Activated naive CD8-positive, alpha-beta T cell treated with anti-CD3 and anti-CD28 coated beads, Interleukin-2, amount 50 U/mL, for 16 hours (primary cell): ENCODE measurements at places on chromosomes 7 and 10.

DNA sequence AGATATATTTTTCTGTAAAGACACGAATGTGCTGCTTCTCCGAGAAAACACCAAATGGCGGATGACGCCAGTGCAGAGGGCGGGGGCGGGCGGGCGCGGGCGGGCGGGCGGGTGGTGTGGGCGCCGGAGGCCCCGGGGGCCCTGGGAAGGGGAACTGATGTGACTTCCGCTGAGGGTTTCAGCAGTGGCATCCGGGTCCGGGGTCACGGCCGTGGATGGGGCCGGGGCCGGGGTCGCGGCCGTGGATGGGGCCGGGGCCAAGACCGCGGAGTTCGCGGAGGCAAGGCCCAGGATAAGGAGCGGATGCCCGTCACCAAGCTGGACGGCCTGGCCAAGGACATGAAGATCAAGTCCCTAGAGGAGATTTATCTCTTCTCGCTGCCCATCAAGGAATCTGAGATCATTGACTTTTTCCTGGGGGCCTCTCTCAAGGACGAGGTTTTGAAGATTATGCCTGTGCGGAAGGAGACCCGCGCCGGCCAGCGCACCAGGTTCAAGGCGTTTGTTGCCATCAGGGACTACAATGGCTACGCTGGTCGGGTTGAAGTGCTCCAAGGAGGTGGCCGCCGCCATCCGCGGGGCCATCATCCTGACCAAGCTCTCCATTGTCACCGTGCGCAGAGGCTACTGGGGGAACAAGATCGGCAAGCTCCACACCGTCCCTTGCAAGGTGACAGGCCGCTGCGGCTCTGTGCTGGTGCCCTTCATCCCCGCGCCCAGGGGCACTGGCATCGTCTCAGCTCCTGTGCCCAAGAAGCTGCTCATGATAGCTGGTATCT, 20.3 kb upstream of the IGF2BP3 start:
- no peak for DNase-seq

- DNase-seq = no peak
These were observed 499.6 kb upstream of the LRRN3 start for GRCh38 chr7:110591341-110591740.

- no peak for DNase-seq
These were observed 1.9 kb downstream of the SLC29A4 start for GRCh38 chr7:5284304-5285281.

GRCh38 chr10:5584895-5585516, 60.2 kb downstream of the CALML3 start:
- DNase-seq = no peak

- no peak for DNase-seq
These were observed 29.3 kb downstream of the BLVRA start for GRCh38 chr7:43787771-43788170.

DNA sequence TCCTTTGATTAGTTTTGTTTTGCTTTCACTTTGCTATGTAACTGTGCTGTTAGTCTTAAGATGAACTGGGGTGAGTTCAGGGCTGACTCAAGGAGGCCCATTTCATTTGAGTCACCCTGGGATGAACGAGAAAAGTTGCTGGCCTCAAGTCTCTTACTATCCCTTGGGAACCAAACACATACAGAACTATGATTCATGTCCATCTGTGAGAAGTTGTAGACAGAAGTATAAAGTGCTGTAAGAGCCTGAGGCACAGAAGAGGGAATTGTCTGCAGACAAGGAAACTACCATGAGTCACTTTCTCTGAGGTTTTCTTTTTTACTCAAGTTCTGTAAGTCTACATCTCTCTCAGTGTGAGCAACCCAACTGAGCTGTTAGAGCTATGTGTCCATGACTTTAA, 179.8 kb upstream of the CSTF2T start:
- no peak for DNase-seq

GRCh38 chr10:807958-808353, 118.5 kb upstream of the DIP2C start:
- no peak for DNase-seq

DNA sequence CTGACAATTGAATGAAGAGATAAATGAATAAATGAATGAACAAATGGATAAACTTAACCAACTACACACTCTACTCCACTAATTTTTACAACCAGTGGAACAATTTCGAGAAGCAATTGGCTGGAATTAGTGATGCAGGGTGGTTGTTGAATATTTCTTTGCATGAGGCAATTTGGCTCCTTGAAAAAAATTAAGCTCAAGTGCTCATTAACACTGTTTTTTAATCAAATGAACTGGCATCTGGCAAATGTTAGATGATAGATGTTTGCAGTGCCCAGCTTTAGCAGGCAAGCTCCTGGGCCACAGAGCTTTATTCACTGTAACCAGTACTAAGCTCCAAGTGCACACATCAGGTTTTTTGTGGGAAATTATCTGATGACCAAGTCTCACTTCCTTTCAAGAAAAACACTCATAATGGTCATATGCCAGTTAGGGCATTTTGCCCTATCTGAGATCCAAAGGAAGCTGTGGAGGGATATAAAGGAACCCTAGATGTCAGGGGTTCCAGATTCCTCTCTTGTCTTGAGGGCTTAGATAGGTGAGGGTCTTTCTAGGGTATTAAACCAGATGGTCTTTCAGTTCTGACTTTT, 16.4 kb upstream of the ADD3 start:
- DNase-seq = no peak

GRCh38 chr10:121368347-121369025, 229.8 kb downstream of the FGFR2 start:
- DNase-seq = no peak

GRCh38 chr7:141973673-141974072, at the start of gene TAS2R38:
TSS of gene TAS2R38 (minus strand) at chr7:141973773. CDS start at chr7:141973689, 84 bp downstream.
- DNase-seq = no peak

DNA sequence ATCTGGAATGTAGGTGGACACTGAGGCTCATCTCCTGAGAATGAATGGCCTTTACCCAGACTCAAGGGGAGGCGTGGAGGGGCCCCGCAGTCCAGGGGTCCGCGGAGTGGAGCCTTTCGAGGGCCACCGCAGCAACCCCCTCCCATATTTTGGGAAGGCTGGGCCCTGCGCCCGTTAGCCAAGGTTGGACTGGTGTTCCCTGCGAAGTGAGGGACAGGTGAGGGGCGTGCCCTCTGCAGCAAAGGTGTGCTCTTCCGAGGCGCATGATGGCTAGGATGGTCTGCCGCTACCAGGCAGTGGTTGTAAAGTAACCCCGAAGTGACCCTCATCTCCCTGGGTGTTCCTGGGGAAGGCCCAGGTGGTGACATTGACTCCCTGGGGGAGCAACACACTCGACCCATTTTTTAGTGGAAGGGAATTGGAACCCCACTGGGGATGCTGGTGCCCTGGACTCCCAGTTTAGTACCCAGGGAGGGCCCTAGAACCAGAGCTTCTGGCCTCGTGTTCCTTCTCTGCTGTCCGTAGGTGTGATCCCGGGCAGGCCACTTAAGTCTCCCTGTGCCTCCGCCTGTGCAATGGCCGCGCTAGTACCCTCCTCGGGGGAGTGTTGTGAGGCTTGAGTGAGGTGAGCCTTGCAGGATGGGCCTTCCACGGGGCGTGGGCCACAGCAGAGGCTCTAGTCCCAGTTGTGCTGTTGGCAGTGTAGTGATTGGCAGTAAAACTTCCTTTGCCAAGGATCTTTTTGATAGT, 779 bp downstream of the FAM241B start:
- no peak for DNase-seq

- DNase-seq = no peak
These were observed 309.8 kb downstream of the PARD3 start for GRCh38 chr10:34505338-34505737.

DNA sequence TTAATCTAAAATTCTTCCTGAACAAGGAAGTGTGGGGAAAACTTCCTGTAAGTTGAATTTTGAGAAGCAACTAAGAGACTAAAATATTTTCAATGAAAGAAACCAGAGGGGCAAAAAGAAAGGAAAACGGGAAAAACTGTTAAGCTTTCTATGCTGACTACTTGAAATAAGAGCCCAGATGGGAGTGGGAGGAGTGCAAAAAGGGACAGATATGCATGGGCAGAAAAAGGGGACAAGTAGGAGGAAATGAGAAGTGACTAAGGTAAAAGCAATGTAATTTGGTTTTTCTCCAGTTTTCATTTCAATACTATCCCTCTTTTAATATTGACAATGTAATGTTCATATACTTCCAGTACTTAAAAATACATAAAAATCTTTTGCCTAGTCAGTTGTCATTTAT, 11.1 kb downstream of the OGA start:
- DNase-seq = no peak

DNA sequence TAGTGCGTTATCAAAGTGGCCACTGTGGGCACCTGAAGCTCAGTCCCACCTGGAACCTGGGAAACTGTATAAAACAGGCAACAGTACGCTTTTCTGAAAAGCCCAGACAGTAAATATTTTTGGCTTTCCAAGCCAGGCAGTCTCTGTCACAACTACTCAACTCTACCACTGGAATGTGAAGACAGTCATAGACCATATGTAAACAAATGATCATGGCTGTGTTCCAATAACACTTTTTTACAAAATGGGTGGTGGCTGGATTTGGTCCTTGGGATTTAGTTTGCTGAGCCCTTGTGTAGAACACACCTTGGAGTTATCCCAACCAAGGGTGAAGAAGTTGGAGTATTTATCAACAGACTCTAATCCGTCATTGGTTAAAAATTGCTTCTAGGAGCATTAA, 259.9 kb downstream of the SKIDA1 start:
- DNase-seq = no peak

- no peak for DNase-seq
These were observed 53.2 kb upstream of the ABCB4 start for GRCh38 chr7:87528730-87529129.

DNA sequence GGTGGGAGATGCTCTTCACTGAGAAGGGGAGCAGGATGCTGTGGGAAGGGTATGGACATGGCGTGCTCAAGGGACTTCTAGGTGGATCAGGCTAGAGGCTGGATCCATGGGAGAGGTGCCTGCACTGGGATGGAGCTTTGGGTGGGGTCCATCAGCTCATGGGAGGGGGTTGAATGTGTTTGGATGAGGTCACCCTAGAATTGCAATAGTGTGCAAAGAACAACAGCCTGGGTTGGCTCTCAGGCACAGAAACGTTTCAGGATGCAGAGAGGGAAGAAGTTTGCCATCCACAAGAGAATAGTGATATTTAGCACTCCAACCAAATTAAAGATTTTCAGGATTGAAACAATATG, 66.1 kb downstream of the SNX10 start:
- DNase-seq = no peak

DNA sequence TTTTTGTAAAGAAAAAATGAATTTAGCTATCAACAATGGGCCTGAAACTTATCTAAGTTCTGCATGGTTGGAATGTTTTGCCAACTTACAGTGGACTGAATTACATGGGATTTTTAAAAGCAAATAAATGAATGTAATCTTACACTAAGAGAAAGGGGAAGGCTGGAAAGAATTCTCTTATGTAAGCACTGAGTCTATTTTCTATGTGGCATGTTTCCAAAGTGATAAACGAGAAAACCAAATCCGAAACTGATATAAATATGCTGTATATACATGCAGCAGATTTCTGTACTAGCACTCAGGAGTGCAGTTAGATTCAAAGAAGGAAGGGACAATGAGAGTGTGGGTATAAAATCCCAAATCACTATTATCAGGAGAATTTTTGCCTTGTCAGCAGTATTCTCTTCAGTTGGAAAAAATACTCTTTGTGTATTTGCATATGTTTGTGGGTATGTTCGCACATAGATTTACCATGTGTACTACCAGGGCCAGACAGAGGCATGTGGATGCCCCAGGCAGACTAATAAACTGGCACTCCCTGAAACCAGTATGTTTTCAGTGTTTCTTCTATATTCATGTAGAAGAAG, 334.3 kb upstream of the SEMA3D start:
- no peak for DNase-seq

DNA sequence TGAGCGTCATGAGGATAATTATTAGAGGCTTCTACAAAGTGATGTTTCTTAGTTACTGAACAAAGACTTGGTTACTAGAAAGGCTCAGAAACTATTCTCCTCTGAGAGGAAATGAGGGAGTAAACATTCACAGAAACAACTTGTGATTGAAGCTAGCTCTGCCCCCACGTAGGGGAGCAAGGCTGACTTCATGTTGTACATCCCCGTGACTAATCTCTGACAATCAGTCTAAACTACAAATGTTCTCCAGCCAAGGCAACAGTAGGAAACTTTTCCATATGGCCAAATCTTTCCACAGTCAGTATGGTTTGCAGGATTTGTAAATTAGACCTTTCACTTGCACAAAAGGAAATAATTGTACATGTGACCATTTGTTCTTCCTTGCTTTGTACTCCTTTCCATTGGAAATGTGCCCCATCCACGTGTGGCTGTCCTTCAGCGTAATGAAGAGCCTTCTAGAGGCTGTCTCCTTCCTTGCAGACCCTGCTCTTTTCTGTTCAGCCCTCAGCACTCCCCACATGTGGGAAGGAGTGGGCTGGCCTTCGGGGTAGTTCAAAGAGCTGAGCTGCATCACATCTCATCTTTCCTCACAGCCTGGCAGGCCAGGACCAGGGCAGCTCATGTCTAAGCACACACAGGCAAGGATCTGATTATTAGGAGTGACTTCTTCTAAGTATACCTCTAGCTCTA, 93.5 kb downstream of the PCGF5 start:
- no peak for DNase-seq

- no peak for DNase-seq
These were observed 165.2 kb upstream of the AUTS2 start for GRCh38 chr7:69433081-69433480.

GRCh38 chr10:33071857-33072256, 113.8 kb upstream of the ITGB1 start:
- no peak for DNase-seq

- no peak for DNase-seq
These were observed 258.4 kb downstream of the EXOC4 start for GRCh38 chr7:133511252-133511651.

- no peak for DNase-seq
These were observed 1.2 kb downstream of the CFTR start for GRCh38 chr7:117480978-117481377.

GRCh38 chr7:43686991-43687390, 42.3 kb downstream of the COA1 start:
- DNase-seq = no peak

DNA sequence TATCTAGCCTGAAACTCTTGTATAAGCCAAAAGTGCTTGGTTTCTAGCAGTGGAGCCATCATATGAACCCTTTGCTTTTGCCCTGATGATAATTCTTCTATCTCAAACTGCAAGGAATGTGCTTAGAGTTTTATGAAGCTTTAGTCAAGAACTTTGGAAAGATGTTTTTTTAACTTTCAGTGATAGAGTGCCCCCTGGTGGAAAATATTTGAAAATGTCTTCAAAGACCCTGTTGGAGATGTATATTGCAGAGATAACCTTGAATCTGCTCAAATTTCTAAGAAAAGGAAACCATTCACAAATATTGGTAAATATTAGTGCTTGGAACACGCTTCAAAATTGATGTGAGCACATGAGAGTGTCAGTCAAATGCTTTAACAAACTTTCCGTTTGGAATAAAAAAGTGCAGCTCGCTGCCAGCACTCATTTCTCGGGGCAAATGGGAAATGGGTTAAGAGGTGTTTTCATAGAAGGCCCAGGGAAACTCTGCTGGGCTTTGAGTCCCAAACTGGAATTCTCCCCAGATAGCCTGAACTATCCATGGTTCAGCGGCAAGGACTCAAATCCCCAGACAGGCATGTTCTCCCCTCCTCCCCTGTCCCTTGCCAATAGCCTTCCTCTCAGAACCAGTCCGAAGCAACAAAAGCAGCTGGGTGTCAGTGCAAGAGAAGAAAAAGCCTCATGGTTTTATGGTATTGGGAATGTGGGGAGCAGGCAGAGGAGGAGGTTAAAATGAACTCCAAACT, 129.3 kb downstream of the MYOF start:
- DNase-seq = no peak
